ENCODE measurements at places on chromosomes 7 and 10. TPM values are rescaled to one million over a fixed set of nuclear protein-coding genes. Genes with fewer than 3 reads are reported as not detected.

ZPBP gene
- total RNA-seq = not detected

DNA sequence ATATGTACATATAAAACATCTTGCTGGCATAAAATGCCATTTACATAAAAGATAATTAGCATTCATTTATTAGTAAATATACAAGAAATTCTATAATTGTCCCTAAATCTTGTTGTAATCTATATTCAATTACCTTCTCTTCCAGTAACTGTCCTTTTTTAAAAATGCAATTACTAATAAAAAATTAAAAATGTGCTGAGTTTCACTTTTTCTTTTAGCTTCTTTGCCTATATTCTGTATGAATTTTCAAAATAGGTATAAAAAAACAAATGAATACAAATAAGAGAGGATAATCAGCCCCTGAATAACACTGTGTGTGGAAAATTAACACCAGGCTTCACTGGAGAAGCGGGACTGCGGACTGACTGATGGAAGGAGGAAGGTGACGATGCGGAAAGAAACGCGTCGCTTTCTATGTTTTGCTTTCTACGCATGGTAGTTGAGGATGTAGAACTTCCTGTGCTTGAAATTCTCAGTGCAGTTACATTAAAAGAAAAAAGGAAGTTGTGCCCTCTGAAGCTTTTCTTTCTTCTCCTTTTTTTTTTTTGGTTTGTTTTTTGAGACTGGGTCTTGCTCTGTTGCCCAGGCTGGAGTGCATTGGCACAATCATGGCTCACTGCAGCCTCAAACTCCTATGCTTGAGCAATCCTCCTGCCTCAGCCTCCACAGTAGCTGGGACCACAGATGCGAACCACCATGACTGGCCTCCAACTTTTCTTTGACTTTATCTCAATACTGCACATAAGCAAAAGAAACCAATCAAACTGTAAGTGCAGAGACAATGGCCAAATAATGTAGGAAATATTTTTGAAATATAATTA is 7.4 kb upstream of the ZMYND11 start:
- H3K4me3 ChIP-seq = no peak overlapping the region
- no peak overlapping the region for H3K27ac ChIP-seq
- DNase-seq = peak; percentile 27
- H3K27me3 ChIP-seq = peaks cover 5% of the 10 kb centered on the region
- H3K4me1 ChIP-seq = no peaks in the 10 kb centered on the region
- no peaks in the 10 kb centered on the region for H3K36me3 ChIP-seq

ANKRD61 gene
- not detected for total RNA-seq

GRCh38 chr10:85673270-85673669 is 693.3 kb downstream of the GRID1 start:
- H3K36me3 ChIP-seq = no peaks in the 10 kb centered on the region
- no peak for DNase-seq
- H3K27ac ChIP-seq = no peak overlapping the region
- H3K4me3 ChIP-seq = no peak overlapping the region
